ENCODE measurements at places on chromosomes 5 and 9.

DNA sequence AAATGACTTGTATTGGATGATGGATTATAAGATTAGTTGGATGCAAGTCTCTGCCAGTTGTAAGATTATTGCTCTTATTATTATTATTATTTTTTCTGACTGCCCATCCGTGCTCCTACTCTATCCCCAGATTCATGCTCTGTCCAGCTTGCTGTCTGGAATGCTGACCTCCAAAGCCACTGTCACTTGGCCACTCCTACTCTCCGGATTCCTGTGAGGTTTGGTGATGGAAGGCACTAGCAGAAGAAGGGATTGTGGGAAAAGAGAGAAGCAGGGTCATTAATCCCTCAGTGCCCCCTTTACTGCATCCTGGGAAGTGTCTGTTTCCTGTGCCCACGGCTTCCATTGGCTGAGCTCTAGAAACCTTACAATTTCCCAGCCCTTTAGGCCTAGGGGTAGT, 76.3 kb upstream of the IL12B start:
- DNase-seq: no peak

DNA sequence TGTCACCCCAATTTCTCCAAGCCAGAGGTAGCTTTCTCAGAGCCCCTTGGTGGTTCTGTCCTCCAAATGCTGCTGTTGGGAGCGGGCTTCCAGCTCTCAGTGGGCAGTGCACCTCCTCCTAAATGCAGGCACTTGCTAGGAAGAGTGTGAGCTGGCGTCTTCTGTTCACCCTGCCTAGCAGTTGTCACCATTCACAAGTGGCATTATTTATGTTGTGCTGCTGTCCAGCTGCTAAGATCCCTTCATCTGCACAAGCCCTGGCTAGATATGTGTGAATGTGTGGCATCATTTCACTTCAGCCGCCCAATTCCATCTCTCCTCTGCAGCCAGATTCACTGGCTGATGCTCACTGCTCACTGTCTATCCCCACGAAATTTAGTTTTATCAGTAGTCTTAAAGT, 43.7 kb downstream of the SLC36A1 start:
- DNase-seq: no peak

- no peak for DNase-seq
Observed at GRCh38 chr5:87311405-87312279, 44.0 kb downstream of the RASA1 start.

- no peak for DNase-seq
Observed at GRCh38 chr5:151683986-151684588, 2.6 kb downstream of the SPARC start.

- DNase-seq: no peak
Observed at GRCh38 chr5:173845321-173845720, 42.8 kb upstream of the CPEB4 start.

- DNase-seq: no peak
Observed at GRCh38 chr9:9924376-9924775, 688.4 kb downstream of the PTPRD start.
